Testis (tissue), 5 donors: ENCODE measurements at places on chromosomes 16 and 17. TPM values are rescaled to one million over a fixed set of nuclear protein-coding genes. Genes with fewer than 3 reads are reported as not detected.

Gene RPL38
- 563 TPM for total RNA-seq

- peak overlapping the region; percentile 62 for H3K4me3 ChIP-seq
- H3K36me3 ChIP-seq = no peaks in the 10 kb centered on the region
- H3K27ac ChIP-seq = no peak overlapping the region
- DNase-seq = peak; percentile 28
- H3K4me1 ChIP-seq = peaks cover 22% of the 10 kb centered on the region
Observed at GRCh38 chr16:2027024-2028010, 615 bp downstream of the NHERF2 start.

Gene FBXO47
- 11.6 TPM for total RNA-seq

- DNase-seq = no peak
- H3K27me3 ChIP-seq = no peaks in the 10 kb centered on the region
- H3K4me3 ChIP-seq = no peak overlapping the region
- no peaks in the 10 kb centered on the region for H3K36me3 ChIP-seq
- no peak overlapping the region for H3K27ac ChIP-seq
Observed at GRCh38 chr16:8849411-8850011, 19.3 kb downstream of the CARHSP1 start.

GRCh38 chr16:26645614-26646013, 421.1 kb upstream of the C16orf82 start:
- no peak overlapping the region for H3K4me3 ChIP-seq
- no peaks in the 10 kb centered on the region for H3K27me3 ChIP-seq
- H3K4me1 ChIP-seq = no peaks in the 10 kb centered on the region
- no peaks in the 10 kb centered on the region for H3K36me3 ChIP-seq

DNA sequence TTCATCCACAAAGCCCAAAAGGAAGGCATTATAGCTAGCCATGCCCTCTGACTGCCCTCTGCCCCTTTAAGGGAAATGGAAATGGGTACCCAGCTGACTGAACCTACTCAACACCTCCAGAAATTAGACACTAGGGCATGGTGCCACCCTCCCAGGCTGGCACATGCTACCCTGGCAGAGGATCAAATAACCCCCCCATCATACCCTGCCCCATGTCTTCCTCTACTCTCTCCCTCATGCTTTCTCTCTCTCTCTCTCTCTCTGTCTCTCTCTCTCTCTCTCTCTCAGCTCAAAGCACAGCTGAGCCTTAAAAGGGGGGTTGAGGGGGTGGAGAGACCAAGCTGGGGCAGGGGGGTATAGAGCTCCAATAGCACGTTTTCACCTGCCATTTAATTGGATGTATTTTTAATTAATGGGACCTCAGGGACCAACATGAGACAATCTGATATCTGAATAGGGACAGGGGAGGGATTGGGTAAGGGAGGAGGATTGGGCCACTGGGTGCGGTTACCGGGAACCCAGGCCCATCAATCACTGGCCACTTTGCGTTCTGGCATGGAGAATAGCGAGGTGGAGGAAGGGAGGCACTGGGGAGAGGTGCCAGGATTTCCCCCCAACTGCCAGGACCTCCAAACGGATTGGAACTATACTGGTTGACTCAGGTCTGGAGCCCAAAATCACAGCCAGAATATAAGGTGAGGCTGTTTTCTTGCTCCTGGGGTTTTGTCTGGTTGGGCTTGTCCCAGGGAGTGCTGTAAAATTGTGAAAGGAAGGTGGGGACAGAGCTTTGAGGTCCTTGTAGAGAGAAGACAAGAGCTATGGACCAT, 57.8 kb downstream of the NEUROD2 start:
- no peaks in the 10 kb centered on the region for H3K27me3 ChIP-seq
- H3K27ac ChIP-seq = no peak overlapping the region
- no peak overlapping the region for H3K4me3 ChIP-seq
- H3K4me1 ChIP-seq = no peaks in the 10 kb centered on the region
- DNase-seq = no peak

GRCh38 chr17:78173097-78173715, 4.8 kb downstream of the SYNGR2 start:
- H3K4me1 ChIP-seq = peaks cover 55% of the 10 kb centered on the region
- no peak overlapping the region for H3K4me3 ChIP-seq
- DNase-seq = no peak
- H3K27ac ChIP-seq = peak overlapping the region; percentile 80
- no peaks in the 10 kb centered on the region for H3K27me3 ChIP-seq
